ENCODE measurements at places on chromosomes 11 and 22. TPM values are rescaled to one million over a fixed set of nuclear protein-coding genes. Genes with fewer than 3 reads are reported as not detected.

Gene KRTAP5-10
- total RNA-seq = not detected

Gene BACE1-AS
- total RNA-seq = 3.9 TPM

Gene RGL4
- total RNA-seq = not detected

Gene SCGB1C1
- total RNA-seq = not detected

Gene MOGAT2
- total RNA-seq = not detected

Gene SULT4A1
- 0.12 TPM for total RNA-seq

Gene SCN4B
- under 0.01 TPM for total RNA-seq

Gene LRRC55
- total RNA-seq = not detected

Gene CRYBA4
- total RNA-seq = not detected

Gene VSIG2
- total RNA-seq = not detected

Gene CDCA5
- total RNA-seq = 1.5 TPM

Gene APOL5
- not detected for total RNA-seq

Gene HNRNPUL2
- total RNA-seq = 7.5 TPM

Gene PDE3B
- 3.6 TPM for total RNA-seq

Gene PATE4
- total RNA-seq = not detected

Gene FAM181B
- total RNA-seq = 0.16 TPM

Gene ZNRD2
- total RNA-seq = 38.3 TPM

Gene OR51I1
- total RNA-seq = not detected

Gene B4GALNT4
- 1.5 TPM for total RNA-seq

Gene BACE1
- 39.3 TPM for total RNA-seq

Gene OR56A1
- not detected for total RNA-seq

Gene TSSK2
- not detected for total RNA-seq

Gene C11orf16
- total RNA-seq = not detected

Gene GNAZ
- 6.9 TPM for total RNA-seq

Gene ROBO4
- total RNA-seq = 1.1 TPM

Gene POU2AF2
- not detected for total RNA-seq

Gene IGSF9B
- total RNA-seq = not detected

Gene OR52H1
- 0.81 TPM for total RNA-seq

Gene GDPD4
- total RNA-seq = not detected

Gene LRRC32
- 46.4 TPM for total RNA-seq

Gene OR8G5
- total RNA-seq = not detected

Gene MPPED1
- not detected for total RNA-seq

Gene WBP2NL
- total RNA-seq = 2.2 TPM

Gene TPH1
- total RNA-seq = under 0.01 TPM

Gene PGA3
- 2.9 TPM for total RNA-seq

Gene CAPN5
- 19.5 TPM for total RNA-seq

Gene P2RY6
- total RNA-seq = 0.97 TPM

Gene SLC17A6
- total RNA-seq = not detected

Gene NCAM1
- 4.2 TPM for total RNA-seq

Gene IGLL1
- not detected for total RNA-seq

Gene HSPB2
- total RNA-seq = 2.6 TPM

Gene PANX2
- total RNA-seq = 0.36 TPM
